Stimulated activated CD4-positive, alpha-beta T cell treated with anti-CD3 and anti-CD28 coated beads, Interleukin-4, amount 100 ng/mL, for 4 hours (primary cell): ENCODE measurements at places on chromosomes 11 and 22.

DNA sequence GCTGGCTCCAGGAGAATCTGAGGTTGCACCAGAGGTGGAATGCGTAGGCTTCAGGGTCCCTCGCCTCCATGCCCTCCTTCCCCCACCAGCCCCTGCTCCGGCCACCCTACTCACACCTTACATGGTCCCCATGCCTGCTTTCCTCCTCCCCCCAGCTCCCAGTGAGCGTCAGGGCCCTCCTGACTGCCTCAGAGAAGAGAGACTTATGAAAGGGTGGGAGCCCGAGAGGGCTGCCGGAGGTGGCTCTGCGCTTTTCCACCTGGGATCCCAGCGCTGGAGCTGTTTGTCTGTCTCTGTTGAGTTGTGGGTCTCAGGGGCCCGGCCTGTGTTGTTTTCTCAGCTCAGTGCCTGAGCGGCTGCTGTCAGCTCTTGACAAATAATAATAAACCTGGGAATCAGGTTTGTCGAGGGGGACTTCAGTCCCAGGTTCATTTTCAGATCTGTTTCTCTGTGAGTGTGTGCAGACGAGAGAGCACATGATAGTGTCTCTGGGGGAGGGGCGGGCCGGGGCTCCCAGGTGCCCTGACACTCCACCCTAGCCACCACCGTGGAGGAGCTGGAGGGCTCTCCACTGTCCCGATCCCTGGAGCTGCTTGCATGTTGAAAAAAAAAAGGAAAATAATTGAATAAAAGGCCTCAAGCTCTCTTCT is 153.7 kb downstream of the FEZ1 start:
- no peak for DNase-seq

DNA sequence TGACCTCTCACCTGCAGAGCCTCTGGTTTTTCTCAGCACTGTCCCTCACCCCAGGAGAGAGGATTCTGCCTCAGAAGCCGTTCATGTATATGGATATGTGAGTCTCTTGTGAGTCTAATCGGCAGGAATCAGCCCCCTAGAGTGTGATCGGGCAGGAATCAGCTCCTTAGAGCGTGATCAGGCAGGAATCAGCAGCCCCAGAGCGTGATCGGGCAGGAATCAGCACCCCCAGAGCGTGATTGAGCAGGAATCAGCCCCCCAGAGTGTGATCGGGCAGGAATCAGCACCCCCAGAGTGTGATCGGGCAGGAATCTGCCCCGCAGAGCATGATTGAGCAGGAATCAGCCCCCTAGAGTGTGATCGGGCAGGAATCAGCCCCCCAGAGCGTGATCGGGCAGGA is 80.0 kb upstream of the EIF3D start:
- no peak for DNase-seq

- DNase-seq: no peak
These were observed 97.2 kb upstream of the CEP126 start for GRCh38 chr11:101817581-101817980.

GRCh38 chr11:43694477-43694876 is 13.9 kb downstream of the HSD17B12 start:
- DNase-seq: no peak

DNA sequence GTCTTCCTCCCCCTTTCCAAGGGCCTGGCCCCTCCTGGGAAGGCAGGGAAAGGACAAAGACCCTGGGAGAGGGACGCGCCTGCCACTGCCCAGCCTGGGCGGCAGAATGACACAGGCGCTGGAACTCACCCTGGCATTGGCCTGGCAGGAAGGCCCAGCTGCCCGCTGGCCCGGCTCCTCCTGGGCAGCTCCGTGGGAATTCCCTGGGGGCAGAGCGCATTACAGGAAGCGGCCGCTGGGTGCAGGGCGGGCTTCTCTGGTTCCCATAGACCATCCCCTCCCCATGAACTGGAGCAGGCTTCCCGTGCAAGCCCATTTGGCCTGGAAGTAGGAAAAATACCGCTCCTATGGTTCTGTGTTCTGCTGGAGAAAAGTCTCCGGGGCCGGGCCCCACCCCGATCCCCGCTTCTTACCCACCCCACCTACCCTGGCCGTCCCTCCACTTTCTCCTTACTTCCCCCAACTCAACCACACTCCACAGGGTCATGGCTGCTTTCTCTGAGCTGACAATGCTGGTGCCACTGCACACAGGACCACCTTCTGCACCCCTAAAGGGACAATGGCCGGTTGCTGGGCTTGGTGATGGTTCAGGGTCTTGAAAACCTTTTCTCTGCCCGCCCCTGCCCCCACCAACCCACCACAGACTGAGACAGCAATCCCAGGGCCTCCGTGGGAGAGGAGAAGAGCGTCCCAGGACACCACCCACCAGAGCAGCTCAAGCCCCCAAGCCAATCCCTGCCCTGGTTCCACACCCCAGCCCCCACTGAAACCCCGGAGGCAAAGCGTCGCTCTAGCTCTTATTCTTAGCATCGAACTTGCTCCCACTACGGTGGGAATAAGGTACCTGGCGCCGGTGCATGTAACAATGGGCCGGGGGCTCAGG is 58.9 kb downstream of the LINC01488 start:
- no peak for DNase-seq

DNA sequence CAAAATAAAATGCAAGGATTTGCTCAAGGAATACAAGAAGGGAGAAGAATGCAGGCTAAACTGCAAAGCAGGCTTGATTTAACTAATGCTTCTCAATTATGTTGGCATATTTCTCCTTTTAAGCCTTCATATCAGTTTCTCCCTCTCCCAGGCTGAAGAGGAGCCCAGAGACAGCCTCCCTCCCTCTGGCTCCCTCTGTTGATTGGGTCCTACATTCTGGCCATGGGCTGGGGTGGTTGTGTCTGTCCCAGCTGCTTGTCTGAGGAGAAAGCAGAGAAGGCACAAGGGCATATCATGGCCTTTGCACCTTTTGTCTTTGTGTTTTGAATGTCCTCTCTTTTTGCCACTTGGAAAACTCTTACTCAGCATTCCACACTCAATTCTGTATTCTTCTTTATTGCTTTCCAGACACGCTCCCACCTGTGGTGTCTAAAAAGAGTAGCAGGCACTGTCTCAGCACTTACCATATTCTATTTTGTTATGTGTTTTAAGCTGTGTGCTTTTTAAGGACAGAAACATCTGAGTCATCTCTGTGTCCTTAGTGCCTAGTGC is 77.4 kb downstream of the INSC start:
- DNase-seq: no peak

GRCh38 chr11:61985869-61986268 is 18.4 kb upstream of the FTH1 start:
- no peak for DNase-seq
